ENCODE measurements at places on chromosomes 3 and 15.

GRCh38 chr3:159887911-159888310, 100.7 kb upstream of the IL12A start:
- no peak for DNase-seq

DNA sequence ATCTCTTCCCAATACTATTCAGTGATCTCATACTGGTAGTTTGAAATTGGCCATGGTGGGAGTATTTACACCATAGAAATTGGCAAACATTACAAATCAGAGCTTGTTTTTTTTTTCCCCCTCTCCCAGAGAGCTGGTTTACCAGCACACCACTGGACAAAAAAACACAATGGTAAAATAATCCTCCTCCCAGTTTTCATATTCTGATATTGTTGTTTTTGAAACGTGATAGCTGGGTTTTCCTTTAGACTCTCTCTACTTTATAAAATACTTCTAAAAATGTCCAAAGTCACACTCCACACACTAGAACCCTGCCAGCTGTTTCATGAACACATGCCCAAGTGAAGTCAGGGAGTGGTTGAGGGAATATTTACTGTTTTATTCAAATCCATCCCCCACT, 187.5 kb downstream of the DTWD1 start:
- DNase-seq: no peak

DNA sequence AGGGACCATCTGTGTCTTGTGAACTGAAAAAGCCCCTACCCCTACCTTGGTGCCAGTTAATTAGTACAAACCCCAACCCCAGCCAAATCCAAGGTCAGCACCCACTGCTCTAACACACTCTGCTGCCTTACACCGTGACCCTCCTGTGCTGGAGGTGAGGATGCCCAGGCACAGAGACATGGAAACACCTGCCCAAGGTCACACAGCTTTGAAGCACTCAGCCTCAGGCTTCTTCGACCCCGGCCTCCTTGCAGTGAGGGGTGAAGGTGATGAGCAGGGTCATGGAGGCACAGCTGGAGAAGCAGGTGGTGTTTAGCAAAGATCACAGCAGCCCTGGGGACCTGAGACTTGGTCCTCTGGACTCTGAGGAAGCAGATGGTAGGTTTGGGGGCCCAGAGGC, 39.0 kb upstream of the SLC6A6 start:
- no peak for DNase-seq

DNA sequence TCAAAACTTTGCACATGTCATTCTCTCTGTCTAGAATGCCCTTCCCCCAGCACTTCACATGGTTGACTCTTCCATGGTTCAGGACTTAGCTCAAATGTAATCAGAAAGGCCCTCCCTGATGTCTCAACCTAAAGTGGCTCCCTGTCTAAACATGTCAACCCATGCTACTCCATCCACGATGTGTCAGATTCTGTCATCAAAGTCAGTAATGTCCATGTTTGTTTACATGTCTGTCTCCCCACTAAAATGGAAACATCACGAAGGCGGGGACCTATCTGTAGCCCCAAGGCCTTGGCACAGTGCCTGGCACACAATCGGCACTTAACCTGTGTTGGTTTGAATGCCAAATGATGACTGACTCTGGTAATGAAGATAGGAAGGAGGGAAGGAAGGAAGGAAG, 20.8 kb upstream of the SNTN start:
- DNase-seq: no peak

DNA sequence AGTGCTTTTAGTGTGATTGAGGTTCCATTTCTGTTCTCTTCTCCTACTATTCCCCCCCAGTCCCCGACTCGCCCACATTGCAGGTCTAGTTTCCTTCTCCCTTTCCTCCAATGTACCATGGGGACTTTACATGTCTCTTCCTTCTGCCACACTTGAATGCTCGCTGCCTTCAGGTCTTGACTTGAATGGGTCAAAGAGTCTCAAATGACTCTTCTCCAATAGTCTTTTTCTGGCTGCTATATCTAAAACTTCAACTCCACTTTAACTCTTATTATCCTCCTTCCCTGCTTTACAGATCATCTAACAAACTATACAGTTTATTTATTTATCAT, 213.9 kb upstream of the SLC2A2 start:
- DNase-seq: no peak

DNA sequence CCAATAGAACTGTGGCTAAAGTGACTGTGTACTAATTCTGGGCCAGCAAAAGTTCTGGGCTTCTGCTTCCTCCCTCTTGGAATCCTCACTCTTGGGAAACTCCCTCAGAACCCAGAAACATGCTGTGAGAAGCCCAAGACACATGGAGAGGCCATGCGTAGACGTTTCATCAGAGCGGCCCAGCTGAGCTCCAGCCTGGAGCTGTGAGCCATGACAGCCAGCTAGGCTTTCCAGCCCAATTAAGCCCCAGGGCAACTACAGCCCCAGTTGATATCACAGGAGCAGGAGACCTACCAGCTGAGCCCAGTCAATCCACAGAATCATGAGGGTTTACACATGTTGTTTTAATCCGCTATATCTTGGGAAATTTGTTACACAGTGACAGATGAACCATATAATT, 43.6 kb upstream of the CNOT10 start:
- DNase-seq: no peak

GRCh38 chr15:83692746-83693581, 39.0 kb downstream of the ADAMTSL3 start:
- peak; percentile 58 for DNase-seq

GRCh38 chr3:171301998-171302397, 158.2 kb downstream of the TNIK start:
- no peak for DNase-seq

All from astrocyte of the hippocampus (primary cell).